ENCODE measurements at places on chromosomes 11 and 22.

DNA sequence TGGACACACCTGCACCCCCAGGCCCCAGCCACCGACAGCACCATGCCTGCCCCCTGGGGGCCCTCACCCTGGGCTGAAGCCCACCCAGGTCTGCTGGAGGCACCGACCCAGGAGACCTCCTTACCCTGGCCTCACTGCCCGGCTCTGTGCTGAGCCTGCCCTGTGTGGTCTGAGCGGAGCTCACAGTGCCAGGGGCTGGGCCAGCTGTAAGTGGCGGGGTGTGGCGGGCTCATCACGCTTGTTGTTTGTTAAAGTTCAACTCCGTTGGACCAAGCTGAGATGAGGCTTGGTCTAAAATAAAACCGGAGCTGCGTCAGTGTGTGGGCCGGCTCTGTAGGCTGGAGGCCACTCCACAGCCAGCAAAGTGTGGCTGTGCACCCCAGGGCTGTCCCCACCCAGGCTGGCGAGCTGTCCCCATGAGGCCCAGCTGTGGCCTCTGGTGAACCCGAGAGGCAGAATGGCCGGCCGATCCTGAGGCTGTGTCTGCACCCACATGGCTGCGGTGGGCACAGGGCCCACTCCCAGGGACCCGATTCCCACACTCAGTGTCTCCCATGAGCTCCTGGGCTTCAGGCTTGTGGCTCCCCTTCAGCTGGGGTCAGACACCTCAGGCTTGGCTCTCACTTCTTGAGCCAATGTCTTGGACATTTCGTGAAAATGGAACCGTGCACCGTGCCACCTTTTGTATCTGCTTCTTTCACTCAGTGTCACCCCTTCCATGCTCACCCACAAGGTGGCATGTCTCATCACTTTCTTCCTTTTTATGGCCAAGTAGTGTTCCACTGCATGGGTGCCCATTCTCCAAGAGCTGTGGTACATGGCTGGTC is 137.9 kb downstream of the CTTN start:
- no peak for DNase-seq

DNA sequence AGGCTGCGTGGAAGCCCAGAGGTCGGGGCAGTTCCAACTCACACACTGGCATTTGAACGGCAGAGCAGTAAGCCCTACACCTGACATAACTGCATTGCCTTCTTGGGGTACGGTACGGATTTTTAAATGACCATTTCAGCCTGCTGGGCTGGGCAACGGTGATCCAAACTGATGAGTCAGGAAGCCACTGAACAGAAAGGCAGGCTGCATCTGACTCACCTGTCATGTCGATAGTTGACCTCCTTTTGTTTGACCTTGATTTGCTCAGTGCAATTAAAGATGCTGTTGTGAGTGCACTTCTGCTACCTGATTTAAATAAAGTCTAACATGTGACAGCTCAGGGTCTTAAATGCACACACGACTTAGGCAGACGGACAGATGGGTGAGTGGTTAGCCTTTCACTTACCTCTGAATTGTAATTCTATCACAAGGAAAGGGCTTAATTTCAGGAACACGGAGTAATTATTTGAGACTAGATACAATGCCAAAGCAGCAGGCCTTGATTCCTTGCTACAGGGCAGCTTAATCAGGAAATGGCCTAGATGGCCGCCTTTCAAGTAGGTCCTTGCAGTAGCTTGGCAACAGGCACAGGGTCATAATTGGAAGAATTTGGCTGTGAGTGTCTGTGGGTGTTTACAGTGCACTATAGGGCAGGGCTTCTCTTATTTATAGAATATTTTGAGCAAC is 52.2 kb downstream of the BMAL1 start:
- no peak for DNase-seq

- no peak for DNase-seq
Measured at GRCh38 chr11:18081551-18081950, 24.3 kb downstream of the SAAL1 start.

- no peak for DNase-seq
Measured at GRCh38 chr11:118536726-118537125, 5.7 kb downstream of the TMEM25 start.

- DNase-seq: no peak
Measured at GRCh38 chr11:117716521-117717440, 80.2 kb downstream of the DSCAML1 start.

DNA sequence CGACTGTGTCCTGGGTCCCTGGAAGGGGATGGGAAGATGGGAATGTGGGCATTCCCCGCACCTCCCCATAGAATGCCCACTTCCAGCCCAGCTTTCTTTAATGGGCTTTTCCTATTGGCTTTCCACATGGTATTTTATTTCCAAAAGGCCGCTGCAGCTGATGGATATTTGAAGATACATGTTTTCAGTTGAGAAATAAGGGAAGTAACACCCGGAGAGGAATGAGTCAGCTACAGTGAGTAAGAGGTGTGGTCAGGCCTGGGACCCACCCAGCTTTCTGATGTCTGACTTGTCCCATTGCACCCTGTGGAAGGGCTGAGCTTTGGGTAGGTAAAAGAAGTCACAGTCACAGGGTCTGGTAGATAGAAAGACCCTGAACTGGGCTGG is 476.9 kb downstream of the MIAT start:
- DNase-seq: peak; percentile 94

GRCh38 chr11:119586181-119586580 is 142.8 kb downstream of the NECTIN1 start:
- no peak for DNase-seq

- DNase-seq: no peak
Measured at GRCh38 chr11:70625582-70626518, 227.5 kb downstream of the CTTN start.

- DNase-seq: no peak
Measured at GRCh38 chr22:39129746-39130145, 22.7 kb downstream of the CBX7 start.

- no peak for DNase-seq
Measured at GRCh38 chr11:57698843-57699365, 13.1 kb downstream of the MED19 start.

DNA sequence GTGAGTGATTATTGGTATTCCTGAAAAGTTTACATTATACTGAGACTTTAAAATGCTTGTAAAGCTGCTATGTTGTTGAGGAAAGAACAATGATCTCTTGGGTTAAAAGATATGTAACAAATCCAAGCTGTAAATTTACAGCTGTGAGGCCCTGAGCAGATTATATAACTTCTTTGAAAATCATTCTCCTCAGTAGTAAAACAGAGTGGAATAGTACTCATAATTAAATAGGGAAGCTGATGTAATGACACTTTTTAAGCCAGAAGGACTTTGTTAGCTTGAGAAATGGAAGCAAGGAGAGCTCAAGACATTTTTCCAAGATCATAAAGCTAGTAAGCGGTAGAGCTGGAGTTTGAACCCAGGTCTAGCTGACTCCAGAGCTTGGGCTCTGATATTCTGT is 363.9 kb downstream of the TMEM135 start:
- no peak for DNase-seq

GRCh38 chr11:61486011-61486620 is 22.4 kb upstream of the LRRC10B start:
- peak; percentile 21 for DNase-seq

- DNase-seq: no peak
Measured at GRCh38 chr11:22082178-22082577, 110.7 kb upstream of the ANO5 start.

DNA sequence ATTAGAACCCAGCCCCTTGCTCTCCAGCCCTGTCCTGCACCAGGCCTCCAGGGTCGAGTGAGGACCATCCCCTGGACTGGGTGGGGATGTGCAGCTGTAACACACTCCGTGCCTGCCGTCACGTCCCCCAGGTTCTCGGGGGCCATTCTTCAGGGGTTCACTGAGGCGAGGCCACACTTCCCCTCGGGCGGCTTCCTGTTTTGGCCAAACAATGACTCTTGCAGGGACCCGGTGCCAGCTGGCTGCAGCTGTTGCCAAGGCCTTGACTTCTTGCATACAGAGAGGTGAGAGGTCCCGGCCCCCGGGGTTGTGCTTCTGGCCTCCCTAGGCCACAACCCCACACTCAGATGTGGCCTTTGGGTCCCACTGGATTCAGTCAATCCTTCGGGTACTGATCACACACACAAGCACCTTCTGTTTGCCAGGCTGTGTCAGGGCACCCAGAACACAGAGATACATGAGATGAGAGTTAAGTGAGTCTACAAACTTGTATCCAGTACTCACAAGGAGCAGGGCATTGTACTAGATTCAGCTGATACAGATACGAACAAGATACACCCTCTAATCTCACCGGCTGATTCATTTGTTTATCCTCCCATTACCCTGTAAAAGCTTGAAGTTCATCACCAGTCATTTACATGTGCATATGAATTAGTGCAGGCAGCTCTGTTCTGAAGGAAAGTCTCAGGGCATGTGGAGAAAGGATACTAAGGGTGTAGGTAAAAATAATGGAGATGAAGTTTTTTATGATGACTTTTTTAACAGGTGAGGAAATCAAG is 32.9 kb downstream of the LRRC32 start:
- DNase-seq: peak; percentile 75

DNA sequence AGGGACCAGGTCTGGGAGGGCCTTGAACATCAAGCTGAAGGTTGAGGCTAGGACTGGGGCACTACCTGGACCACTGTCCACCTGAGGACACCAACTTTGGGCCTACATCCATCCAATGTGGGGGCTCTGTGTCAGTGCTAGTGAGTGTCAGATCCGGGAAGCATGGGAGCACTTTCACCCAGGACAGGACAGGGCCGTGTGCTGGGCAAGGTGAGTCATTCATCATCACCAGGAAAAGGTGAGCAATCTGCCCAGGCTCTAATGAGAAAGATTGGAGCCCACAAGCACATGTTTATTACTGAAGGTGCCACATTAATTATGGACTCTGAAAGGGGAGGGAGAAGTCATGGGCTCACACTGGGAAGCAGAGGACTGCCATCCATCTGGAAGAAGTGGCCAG is 39.7 kb upstream of the DRD2 start:
- DNase-seq: no peak

GRCh38 chr11:131663405-131664200 is 293.2 kb downstream of the NTM start:
- DNase-seq: no peak

DNA sequence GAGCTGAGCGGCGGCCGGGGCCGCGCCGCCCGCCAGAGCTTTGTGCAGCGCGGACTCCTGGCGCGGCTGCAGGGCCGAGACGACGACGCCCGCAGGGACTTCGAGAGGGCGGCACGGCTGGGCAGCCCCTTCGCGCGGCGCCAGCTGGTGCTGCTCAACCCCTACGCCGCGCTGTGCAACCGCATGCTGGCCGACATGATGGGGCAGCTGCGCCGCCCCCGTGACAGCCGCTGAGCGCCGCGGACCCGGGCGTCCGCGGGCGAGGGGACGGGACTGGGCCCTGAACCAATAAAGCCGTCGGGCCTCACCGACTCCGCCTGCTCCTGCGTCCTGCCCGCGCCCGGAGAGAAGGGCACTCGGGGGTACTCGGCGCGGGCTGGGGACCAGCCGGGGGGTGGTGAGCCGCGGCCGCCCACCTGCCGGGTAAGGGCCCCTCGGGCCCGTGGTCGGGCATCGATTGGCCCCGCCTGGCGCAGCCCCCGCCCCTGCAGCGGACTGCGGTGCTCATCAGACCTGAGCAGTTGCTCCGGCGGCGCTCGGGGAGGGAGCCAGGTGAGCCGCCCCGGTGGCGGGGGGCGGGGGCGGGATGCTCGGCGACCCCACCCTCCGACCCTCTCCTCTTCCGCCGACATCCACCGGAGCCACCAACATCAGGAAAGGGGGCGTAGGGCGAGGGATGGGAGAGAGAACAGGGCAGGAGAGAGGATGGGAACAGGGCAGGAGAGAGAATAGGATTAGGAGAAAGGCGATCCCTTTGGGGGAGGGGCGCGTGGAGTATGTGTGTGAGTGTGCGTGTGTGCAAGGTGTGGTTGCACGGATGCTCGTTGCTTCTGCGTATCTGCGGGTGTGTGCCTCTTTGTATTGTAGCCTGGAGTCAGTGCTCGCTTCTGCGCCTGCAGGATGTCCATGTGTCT is at the start of gene TMEM25:
TMEM25 (plus strand) TSS at position 510 of the 914 bp plus-strand sequence. CDS start 610 bp downstream, outside the sequence.
- peak; percentile 60 for DNase-seq

GRCh38 chr11:107731941-107732688 is 20.3 kb upstream of the SLN start:
- no peak for DNase-seq

DNA sequence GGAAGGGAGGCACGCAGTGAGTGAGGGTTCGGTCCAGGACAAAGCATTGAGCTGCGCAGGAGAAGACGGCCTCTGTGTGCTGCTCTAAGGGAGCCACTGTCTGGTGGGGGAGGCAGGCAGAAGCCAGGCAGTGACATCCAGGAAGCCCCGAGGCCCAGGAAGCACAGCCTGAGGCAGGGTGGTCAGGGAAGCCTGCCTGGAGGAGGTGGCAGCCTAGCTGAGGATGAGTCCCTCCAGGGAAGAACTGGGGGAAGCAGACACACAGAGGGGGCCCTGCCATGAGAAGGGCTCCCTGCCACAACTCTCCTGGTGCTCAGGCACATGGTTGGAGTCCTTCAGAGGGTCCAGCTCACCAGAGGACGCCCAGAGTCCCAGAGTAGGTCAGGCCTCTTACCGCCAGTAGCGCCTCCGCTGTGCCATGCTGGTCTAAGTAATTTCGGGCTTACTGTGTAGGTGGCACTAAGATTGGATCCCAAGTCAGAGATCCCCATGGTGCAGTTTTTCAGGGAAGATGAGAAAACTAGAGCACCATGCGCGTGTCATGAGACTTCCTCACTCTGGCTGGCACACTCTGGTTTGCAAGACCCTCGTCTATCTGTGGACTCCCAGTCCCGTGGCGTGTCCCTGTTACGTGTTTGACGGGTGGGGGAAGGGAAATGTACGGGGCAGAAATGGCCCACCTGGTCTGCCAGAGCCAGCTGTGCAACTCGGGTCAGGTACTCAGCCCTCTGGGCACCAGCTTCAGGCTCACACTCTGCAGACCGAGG is 887.2 kb downstream of the BRD1 start:
- DNase-seq: no peak

GRCh38 chr11:117855912-117856651 is 20.4 kb downstream of the FXYD6 start:
- no peak for DNase-seq

- no peak for DNase-seq
Measured at GRCh38 chr11:44006917-44007361, 40.8 kb upstream of the ACCSL start.
